CD4-positive, alpha-beta T cell treated with Interleukin-10 for 1 hour (primary cell): ENCODE measurements at places on chromosomes 16 and 17.

- DNase-seq = no peak
These were observed 30.8 kb upstream of the MRC2 start for GRCh38 chr17:62596662-62597061.

- no peak for DNase-seq
These were observed 221.9 kb upstream of the GSE1 start for GRCh38 chr16:85391175-85391707.

DNA sequence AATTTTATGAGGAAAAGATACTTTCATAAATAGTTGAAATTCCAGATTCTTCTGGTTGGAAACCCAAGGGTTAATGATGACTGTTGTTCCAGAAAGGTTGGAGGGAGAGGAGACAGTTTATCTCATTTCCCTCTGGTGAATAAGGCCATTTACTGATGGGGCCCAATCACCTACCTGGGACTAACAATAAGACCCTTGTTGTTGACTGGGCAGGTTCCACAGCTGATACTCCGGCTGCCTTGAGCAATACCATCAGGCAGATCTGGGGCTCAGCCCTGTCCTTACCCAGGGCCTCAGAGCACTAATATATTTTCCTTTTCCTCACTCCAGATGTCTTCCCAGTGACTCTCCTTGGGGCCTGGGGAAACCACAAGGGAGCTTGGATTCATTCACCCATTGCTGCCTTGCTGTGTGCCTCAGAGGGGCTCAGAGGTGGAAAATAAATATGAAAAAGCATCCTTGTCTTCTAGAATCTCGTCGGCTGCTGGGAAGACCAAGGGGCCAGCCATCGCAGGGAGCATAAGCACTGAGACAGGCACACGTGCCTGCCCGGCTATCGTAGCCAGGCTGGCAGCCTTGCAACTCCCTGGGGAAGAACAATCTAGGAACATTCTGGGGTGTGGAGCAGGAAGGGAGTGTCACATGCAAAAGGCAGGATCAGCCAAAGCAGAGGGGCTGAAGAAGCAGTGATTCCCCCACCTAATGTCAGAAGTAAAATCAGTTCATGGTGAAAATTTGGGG is 54.4 kb downstream of the MPRIP start:
- DNase-seq = no peak

DNA sequence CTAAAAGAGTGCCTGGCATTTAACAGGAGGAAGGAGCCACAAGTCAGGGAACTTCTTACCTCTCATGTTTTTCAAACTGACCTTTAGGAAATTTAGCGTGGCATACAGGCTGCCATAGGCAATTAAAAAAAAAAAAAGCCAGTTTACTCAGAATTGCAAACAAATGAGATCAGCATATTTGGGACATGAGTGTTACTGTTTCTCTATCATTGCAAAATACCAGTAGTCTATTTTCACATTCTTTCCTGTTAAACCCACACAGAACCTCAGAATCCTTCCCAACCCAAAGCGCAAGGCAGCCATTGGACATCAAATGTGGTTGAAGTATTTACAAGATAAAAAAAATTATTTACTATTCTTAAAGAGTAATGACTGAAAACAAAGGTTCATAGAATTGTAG is 366.4 kb upstream of the DYNLRB2 start:
- no peak for DNase-seq

DNA sequence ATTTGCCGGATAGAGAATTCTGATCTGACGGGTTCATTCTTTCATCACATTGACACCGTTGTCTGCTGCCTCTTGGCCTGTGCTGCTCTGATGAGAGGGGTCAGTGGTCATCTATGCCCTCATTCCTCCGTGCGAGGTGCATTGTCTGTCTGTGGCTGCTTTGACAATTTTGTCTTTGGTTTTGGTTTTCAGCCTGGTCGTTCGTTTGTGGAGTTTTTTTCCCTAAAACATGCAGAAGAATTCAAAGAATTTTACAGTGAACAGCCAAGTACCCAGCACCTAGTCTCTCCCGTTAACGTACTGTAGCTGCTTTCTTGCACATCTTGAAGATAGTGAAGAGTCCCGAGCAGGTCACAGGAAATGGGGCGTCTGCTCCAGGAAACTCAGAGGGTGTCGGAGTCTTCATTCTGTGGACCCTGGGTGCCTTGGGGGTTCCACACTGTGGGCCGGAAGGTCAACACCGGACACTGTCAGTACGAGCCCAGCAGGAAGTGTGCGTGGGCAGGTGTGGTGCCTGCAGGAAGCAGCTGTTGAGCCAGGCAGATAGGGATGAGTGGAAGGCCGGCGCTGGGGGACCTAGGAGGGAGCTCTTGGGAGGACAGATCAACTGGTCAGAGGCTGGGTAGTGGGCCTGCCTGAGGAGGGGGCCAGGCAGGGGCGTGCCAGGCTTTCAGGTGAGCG is 28.2 kb downstream of the CRAMP1 start:
- no peak for DNase-seq

- DNase-seq = no peak
These were observed 9.1 kb downstream of the FOXJ1 start for GRCh38 chr17:76131692-76132573.

DNA sequence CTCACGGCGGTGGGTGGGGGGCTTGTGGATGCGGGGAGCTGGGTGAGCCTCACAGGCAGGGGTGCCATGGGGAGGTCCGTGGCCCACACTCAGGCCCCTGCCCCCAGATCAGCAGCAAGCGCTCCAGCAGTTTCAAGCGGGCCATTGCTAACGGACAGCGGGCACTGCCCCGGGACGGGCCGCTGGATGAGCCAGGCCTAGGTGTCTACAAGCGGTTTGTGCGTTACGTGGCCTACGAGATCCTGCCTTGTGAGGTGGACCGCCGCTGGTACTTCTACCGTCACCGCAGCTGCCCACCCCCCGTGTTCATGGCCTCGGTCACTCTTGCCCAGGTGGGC is 1.1 kb downstream of the RHBDL1 start:
- DNase-seq = no peak

DNA sequence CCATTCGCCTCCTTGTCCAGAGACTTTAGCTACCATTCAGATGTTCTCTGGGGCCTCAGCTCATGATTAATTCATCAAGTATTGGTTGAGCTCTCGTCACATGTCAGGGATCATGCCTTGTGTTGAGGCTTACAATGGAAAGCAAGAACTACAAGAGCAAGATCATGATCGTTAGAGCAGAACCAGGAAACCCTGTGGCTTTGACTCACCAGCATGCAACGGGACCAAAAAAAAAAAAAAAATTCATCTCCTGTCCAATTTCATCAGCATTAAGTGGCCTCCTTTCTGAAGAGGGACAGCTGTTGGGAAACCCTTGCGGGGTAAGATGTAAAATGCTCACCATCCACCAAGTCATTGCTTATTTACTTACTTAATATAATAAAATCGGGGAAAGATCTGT is 12.1 kb upstream of the USP10 start:
- DNase-seq = no peak

DNA sequence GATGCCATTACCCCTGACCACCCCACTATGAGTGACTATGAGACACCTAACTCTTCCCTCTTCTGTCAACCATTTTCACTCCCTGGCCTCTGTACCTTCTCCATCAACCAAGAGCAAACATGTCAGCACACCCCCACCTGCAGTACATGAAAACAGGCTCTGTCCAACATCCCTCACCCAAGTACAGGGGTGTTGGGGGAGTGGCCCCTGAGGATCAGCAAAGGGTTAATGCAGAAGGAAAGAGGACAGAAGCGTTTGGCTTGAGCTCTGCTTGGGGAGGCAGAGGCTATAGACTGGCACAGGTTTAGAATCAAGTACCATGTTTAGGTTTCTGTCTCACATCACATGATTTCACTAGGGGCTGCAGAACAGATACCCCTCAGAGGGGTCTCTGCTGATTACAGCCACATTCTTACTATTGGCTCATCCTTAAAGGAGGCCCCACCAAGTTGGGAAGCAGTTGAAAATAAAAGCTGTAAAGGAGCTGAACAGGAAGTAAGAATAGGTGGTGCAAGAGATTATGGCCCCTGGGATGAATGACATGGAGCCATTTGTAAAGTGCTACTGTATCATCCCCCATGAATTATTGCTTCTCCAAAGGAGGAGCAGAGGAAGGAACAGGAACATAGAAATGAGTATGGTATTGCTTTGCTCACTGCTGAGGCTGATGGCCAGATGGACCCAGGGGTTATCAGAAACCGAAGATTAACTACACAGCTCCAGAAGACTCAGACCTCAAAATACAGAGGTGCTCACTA is 2.4 kb upstream of the PSMC3IP start:
- DNase-seq = no peak

DNA sequence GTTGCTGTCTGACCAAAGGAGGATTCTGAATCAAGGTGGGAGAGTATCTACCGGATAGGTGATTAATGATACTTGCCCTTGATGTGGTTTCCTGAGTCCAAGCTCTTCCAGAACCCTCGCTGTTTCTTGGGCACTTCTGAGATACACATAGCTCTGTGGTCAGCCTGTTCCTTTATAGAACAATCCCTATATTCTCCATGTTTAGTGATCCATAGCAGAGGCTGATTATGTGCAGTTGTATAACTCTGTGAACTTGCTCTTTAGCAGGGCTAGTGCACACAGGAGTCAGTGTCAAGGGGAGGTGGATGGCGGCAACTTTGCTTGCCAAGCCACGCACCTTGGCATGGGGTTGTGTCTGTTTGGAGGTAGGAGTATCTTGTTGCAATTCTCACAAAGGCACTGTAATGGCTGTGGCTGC is 36.1 kb downstream of the ARL4D start:
- DNase-seq = no peak

- DNase-seq = no peak
These were observed 785.6 kb upstream of the SOX9 start for GRCh38 chr17:71335212-71335611.

DNA sequence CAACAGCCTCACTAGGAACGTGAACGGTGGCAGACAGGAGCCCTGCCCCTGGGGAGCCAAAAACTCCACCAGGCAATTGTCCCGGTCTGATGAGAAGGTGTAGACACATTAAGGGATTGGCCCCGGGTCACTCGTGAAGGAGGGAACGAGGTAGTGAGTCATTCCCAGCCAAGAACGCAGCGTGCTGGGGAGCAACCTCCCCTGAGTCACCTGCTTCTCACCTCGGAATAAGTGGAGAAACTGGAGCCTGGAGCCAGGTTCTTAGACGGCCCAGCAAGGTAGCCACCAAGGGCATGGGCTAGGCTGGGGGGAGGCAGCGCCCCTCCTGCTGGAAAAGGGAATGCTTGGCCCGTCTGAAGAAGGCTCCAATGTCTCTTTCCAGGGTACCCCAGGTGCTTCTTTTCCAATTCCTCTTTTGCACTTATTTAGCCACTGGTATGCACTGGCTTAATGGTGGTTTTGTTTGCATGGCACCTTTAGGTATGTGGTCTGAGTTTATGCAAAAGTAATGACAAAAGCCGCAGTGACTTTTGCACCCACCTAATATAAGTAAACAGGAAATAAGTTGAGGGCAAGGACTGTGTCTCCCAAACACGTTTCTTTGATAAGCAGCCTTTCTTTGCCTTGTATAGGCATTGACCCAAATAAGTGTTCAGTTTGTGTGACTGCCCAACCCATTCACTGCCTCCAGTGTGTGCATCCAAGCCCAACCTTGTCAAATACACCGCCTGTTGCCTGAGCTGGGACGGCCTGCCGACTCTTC is 1.8 kb upstream of the HELZ start:
- DNase-seq = peak; percentile 64

- DNase-seq = no peak
These were observed 33.6 kb downstream of the MEOX1 start for GRCh38 chr17:43628089-43628650.

DNA sequence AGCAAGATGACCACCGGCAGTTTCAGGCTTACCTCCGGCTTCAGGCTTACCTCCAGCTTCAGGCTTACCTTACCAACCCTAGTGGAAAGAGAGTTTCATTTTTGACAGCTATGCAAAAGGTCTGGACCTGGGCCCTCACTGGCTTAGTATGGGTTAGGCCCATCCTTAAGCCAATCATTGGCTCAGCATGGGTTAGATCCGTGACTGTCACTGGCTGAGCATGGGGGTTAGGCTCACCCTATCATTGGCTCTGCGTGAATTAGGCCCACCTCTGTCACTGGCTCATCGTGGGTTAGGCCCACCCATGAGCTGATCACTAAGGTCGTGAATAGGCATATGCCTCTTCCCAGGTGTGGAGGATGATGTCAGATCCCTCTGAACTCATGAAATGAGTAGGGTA is 8.1 kb downstream of the NDE1 start:
- no peak for DNase-seq

DNA sequence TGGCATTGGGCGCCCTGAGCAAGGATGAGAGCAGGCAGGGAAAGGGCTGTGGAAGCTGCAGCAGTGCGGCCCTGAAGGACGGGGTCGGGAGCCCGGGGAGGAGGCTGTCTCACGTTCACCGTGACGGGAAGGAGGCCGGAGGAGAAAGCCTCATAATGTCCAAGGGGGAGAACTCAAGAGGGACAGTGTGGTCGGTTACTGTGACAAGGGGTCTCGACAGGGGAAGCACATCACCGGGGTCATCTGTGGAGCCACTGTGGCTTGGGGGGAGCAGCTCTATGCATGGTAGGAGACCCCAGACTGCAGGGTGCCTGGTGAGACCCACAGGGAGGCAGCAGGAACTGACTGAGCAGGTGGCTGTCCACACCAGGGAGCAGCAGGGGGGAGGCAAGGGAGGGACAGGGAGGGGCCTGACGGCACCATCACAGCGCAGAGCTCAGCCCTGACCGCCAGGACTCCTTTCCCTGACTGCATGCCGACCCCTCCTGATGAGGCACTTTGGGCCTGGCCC is 154.6 kb upstream of the CHMP6 start:
- no peak for DNase-seq

DNA sequence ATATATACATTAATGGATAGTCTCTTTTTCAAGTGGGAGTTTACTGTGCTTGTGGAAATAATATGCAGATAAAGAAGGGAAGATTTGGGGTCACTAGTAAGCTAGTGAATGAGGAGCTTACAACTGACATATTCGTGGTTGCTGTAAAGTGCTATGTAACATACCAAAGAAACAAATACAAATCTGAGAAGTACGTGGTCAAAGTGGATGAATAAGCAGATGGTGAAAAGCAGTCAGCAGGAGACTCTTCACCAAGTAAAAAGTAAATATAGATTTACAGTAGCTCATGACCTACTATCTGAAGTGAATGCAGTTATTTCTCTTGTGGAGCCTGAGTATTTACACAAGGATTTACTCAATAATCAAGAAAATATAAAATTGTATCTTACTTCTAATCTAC is 136.6 kb upstream of the ELAC2 start:
- DNase-seq = no peak

GRCh38 chr16:28610595-28611191 is 849 bp upstream of the SULT1A1 start:
- DNase-seq = no peak

DNA sequence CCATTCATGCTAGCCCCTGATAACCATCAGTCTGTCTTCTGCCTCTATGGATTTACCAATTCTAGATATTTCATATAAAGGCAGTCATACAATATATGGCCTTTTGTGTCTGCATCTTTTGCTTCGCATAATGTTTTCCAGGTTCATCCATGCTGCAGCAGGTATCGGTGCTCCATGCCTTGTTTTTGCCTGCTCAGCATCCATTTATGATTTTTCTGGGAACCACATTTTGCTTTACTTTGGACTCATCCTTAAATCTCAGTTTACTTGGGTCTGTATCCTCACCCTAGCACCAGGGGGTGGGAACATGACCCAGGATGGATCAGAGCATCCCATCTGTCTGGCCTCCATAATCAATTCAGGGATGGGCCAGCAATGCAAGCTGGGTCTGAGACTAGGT is 325.7 kb downstream of the XYLT1 start:
- DNase-seq = no peak

- DNase-seq = no peak
These were observed 2.6 kb downstream of the LGALS3BP start for GRCh38 chr17:78976907-78977680.

- DNase-seq = no peak
These were observed 46.9 kb downstream of the AXIN2 start for GRCh38 chr17:65514541-65514940.

GRCh38 chr17:79781012-79781650 is 3.2 kb downstream of the CBX2 start:
- DNase-seq = no peak
